Kidney epithelial cell (primary cell): ENCODE measurements at places on chromosomes 1 and 21.

- no peak for DNase-seq
Measured at GRCh38 chr21:46157396-46157986, 2.1 kb upstream of the FTCD start.

DNA sequence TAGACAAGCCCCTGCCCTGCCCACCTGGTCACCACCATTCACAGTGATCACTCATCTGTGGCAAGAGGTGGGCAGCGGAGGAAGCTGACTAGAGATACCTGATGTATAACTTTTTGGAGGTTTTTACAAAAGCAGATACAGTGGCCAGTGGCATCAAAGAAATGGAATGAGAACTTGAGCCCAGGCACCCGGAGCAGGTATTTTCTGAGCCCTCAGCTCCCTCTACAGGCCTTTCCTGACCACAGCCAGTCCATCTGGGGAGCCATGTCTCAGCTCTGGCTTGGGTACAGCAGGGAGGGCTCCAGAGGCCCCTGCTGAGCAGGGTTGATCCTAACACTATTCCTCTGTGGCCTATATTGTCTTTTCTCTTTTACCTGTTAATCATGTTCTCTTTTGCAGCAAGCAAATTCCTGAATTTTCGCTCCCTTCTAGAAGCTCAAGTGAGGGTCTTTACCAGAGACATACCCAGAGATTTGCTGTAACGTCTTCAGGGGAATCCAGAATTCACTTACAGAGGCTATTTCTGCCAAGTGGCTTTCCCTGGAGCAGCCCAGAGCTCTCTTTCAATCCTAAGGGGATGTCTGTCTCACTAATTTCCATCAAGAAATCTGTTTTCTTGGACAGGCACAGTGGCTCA lies 27.3 kb downstream of the GPR157 start:
- no peak for DNase-seq

DNA sequence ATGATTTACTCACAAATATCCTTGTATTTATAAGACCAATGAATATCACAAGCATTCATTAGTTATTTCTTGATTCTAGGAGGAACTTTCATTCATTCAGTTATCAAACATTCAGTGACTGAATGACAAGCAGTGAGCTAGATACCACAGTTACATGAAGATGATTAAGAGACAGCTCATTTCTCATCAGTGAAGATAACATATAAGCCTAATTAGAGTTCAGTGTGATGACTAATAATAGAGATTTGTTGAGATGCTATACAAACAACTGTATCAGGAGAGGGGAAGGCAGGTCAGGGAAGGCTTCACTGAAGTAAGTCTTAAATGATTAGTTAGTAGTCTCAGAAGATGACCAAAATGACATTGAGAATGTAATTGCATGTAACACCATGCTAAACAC lies 14.6 kb upstream of the C1orf105 start:
- DNase-seq, result no peak

- DNase-seq, result no peak
Measured at GRCh38 chr1:246072456-246072955, 434.6 kb downstream of the SMYD3 start.

GRCh38 chr21:38077569-38077968 lies 161.3 kb upstream of the KCNJ6 start:
- DNase-seq, result no peak

DNA sequence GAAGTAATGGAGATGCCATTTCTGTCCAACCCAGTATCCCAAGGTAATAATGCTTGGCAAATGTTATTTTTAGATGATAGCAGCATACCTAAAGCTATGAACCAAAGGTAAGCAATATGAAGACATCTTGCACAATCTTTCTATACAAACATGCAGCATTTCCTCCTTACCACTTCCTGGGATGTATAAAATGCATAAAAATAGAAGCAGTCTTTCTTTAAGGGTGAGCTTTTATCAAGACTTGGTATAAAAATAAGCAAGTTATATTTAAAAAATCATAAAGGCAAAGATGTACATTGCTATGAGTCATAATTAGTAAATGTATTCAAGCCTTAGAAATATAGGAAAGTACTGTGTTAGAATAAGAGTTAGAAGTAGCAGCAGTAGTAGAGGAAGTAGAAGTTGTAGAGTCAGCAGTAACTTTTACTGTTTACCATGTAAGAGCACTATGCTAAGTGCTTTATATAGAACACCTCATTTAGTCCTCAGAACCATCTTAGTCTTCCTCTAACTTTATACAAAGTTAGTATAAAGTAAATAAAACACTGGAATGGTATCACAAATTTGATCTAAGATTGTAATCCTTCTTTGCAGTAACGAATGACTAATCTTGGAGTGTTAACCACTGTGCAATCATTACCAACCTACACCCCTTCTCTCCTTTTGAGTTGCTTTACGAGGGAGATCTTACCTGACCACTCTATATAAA lies 371.3 kb downstream of the VAV3 start:
- DNase-seq, result no peak

DNA sequence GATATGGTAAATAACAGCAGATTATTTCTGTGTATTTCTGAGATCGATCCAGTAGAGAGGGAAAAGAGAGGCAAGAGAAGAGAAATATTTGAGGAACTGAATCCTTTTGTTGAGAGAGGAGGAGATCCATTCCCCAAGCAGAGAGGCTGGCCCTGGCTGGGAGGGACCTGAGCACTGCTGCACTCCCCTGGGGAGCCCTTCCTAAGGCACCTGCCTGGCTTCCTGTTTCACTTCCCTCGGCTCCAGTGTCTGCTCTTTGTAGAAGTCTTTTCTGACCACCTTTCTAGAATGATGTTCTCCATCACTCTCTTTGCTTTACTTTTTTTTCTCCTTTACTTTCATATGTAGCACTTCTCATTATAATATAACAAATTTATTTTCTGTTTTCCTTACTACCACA lies 42.3 kb upstream of the SLC6A9 start:
- no peak for DNase-seq

- DNase-seq, result no peak
Measured at GRCh38 chr1:208162903-208163302, 81.3 kb downstream of the PLXNA2 start.

DNA sequence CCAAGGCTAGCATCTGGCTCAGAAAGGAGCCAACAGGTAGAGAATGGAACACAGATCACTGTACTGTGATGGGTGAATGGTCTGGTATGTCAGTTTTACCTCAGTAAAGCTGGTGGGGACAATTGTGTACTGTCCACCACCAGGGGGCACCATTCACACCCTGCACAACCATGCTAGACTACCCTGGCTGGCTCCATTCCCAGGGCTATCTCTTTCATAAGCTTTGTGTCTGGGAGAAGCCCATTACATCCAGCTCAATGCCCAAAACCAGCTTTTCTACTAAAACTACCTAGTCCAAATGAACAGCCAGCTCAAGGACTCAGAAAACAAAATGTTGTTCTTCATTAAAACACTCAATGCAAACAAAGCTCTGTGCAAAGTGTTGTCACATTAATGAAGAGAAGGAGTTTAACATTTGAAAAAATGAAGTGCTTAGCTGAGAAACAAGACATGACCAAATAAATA lies 62.0 kb upstream of the RASAL2 start:
- peak; percentile 62 for DNase-seq

GRCh38 chr1:221117133-221117532 lies 237.9 kb downstream of the HLX start:
- no peak for DNase-seq

DNA sequence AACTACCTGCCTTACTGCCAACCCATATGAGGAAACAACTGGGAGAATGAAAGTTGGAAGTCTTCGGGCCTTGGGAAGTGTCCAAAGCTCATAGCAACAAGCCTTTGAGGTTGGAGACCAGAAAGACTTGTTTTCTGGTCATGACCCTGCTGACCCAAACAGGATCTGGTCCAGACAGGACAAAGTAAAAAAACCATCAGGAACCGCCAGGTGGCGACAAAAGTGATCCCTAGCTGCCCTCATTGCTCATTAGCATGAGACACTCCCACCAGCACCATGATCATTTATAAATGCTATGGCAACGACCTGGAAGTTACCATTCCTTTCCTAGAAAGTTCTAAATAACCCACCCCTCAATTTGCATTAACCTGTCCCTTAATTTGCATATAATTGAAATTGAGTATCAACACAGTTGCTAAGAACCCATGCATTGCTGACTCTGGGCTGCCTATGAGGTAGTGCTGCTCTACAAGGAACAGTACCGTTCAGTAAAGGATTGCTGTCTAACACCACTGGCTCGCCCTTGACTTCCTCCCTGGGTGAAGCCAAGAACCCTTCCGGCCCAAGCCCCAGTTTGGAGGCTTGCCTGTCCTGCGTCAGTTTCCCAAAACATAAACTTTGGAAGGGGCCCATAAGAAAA lies 89.0 kb downstream of the URB2 start:
- no peak for DNase-seq

- DNase-seq, result no peak
Measured at GRCh38 chr1:67580691-67581403, 104.2 kb upstream of the GADD45A start.

GRCh38 chr1:8217011-8217711 lies 100.8 kb upstream of the SLC45A1 start:
- no peak for DNase-seq

- no peak for DNase-seq
Measured at GRCh38 chr1:10195570-10195969, 14.8 kb upstream of the KIF1B start.
